ENCODE measurements at places on chromosomes 4 and X. TPM values are rescaled to one million over a fixed set of nuclear protein-coding genes. Genes with fewer than 3 reads are reported as not detected.

- no peak for DNase-seq
Measured at GRCh38 chr4:143313521-143313920, 23.2 kb upstream of the GAB1 start.

DNA sequence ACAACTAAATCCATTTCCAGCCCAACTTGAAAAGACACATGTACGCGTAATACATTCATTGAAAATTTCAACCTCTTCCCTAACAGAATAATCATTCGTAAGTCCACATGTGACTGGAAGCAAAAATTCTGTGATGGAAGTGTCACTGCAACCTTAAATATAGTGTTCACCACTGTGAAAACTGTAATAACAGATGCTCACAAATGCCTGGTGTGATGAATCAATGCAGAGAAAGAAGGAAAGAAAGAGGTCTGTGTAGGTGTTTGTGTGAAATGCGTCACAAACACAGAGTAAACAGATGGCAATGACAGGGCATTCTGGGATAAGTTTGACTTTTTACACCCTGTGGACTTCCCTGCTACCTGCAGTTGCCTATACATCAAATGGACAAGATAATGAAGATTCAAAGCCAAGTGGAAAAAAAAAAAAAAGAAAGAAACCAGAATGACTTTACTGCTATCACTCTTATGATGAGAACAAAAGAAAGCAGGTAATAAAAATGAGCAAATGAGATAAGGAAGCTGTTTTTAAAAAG, 123.3 kb downstream of the EPHA5 start:
- DNase-seq, result no peak

DNA sequence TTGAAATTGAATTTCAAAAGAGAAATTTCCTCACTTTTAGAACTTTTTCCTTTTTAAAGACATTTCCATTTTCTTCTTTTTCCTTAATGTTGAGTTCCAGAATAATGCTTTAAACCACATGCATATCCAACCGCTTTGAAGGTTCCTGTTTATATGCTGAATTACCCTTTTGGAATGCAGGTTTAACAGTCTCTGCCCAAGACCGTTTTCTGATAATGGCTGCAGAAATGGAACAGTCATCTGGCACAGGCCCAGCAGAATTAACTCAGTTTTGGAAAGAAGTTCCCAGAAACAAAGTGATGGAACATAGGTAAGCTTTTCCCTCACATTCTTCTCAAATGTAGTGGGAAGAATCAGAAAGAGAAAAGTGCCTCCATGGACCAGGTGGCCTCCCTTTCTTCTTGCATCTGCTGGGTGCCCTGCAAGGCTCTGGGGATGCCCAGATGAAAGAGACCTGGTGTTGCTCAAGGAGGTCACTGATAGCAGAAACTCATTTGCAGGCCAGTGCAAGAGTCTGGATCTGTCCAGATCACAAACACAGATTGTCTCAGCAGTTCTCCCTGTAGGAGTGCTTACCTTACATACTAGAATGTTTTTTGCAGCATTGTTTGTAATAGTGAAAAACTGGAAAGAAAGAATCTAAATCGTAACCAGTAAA, 42.9 kb downstream of the MOSPD2 start:
- DNase-seq, result no peak

DNA sequence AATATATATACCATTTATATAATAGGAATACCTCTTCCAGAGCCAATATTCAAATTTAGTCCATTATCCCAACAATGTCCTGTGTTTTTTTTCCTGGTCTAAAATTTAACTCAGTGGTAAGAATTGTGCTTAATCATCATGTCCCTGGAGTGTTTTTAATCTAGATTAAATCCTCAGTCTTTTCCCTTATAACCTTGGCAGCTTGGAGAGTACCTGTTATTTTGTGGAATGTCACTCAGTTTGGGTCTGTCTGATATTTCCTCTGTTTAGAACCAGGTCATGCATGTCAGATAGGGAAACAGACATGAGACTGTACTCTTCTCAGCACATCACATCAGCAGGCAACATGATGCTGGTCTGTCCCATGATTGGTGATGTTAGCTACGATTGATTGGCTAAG, 96.6 kb downstream of the HPGD start:
- DNase-seq, result no peak

GRCh38 chr4:76920715-76921114, 22.8 kb upstream of the SOWAHB start:
- DNase-seq, result no peak

ARL13A gene
- not detected for total RNA-seq
